ENCODE measurements at places on chromosomes 1 and 21. TPM values are rescaled to one million over a fixed set of nuclear protein-coding genes. Genes with fewer than 3 reads are reported as not detected.

NCAM2 gene
- total RNA-seq, result not detected

PCBP3 gene
- total RNA-seq, result 5.3 TPM

KCNC4 gene
- total RNA-seq, result 15.1 TPM

KRTAP13-2 gene
- not detected for total RNA-seq

PALMD gene
- not detected for total RNA-seq

EGLN1 gene
- 16.2 TPM for total RNA-seq

GRCh38 chr1:12677565-12677964 is 33.7 kb downstream of the AADACL4 start:
- no peaks in the 10 kb centered on the region for H3K4me1 ChIP-seq
- no peak overlapping the region for H3K27ac ChIP-seq
- DNase-seq, result no peak
- H3K4me3 ChIP-seq, result no peak overlapping the region

- no peaks in the 10 kb centered on the region for H3K4me1 ChIP-seq
- H3K27ac ChIP-seq, result no peak overlapping the region
- peaks cover 36% of the 10 kb centered on the region for H3K36me3 ChIP-seq
- H3K27me3 ChIP-seq, result no peaks in the 10 kb centered on the region
- no peak for DNase-seq
- no peak overlapping the region for H3K4me3 ChIP-seq
Measured at GRCh38 chr1:28560886-28561285, 8.0 kb downstream of the TRNAU1AP start.

DNA sequence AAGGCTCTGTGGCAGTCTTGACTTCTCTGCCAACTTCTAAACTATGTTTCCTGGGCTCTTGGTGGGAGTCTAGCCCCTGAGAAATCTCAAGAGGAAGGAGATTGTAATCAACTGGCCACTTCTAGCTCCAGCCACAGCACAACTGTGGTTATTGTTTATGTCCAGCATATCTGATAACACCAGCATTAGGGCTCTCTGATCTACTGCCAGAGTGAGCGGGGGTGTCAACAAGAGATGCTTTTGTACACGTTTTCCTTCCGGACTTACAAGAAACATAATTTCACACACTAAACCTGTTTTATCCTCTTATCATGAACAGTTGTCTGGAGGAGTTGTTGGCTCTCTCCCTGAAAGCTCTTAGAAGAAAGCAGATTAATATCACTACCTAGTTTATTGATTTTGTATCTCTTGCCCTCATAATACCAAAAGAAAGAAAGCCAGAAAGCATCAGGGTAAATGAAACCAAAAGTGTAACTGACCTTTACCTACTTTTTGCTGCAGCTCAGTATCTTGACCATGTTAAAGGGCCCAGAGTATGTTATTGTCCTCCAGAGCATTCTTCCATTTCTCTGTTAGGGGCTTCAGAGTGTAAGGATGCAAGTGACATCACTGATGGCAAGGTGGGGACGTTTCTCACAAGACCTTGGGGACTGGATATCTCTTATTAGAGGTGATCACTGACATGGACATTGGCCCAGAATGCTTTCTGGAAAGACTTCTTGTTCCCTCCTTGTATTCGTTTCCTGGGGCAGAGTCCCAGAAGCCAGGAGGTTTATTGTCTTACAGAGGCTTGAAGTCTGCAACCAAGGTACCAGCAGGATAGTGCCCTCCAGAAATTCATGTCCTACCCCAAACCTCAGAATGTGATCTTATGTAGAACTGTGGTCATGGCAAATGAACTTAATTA is 9.6 kb upstream of the SH2D1B start:
- no peak for DNase-seq
- peaks cover 16% of the 10 kb centered on the region for H3K27me3 ChIP-seq
- no peaks in the 10 kb centered on the region for H3K4me1 ChIP-seq
- H3K27ac ChIP-seq, result no peak overlapping the region
- no peaks in the 10 kb centered on the region for H3K36me3 ChIP-seq

- H3K4me3 ChIP-seq, result no peak overlapping the region
- peaks cover 12% of the 10 kb centered on the region for H3K4me1 ChIP-seq
- H3K27ac ChIP-seq, result no peak overlapping the region
- DNase-seq, result no peak
- no peaks in the 10 kb centered on the region for H3K36me3 ChIP-seq
Measured at GRCh38 chr1:226995365-226996332, 55.6 kb downstream of the COQ8A start.

DNA sequence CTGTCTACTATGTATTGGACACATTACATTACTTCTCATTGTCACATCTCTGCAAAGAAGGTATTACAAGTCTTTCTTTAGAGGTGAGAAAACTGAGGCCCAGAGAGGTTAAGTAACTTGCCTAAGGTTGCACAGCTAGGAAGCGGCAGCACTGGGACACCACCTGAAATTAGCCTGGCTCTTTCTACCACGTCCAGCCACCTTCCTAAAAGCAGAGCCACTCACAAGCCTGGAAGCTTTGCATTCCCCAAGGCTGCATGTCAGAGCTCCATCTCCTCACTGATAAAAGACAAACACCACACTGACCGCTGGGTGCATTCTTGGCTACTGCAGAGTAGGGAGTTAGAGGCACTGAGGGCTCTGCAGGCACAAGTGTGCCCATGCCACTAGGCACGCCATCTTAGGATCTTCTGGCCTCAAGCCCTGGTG is 2.4 kb downstream of the CD247 start:
- peaks cover 51% of the 10 kb centered on the region for H3K4me1 ChIP-seq
- peaks cover 44% of the 10 kb centered on the region for H3K36me3 ChIP-seq
- peak overlapping the region; percentile 88 for H3K4me3 ChIP-seq
- no peak for DNase-seq
- no peaks in the 10 kb centered on the region for H3K27me3 ChIP-seq

- H3K4me1 ChIP-seq, result peaks cover 17% of the 10 kb centered on the region
- H3K27me3 ChIP-seq, result no peaks in the 10 kb centered on the region
- H3K27ac ChIP-seq, result no peak overlapping the region
- DNase-seq, result no peak
- H3K36me3 ChIP-seq, result peaks cover 2% of the 10 kb centered on the region
Measured at GRCh38 chr1:77413541-77414335, 131.9 kb downstream of the AK5 start.

GRCh38 chr1:234529950-234530237 is 50.9 kb upstream of the TARBP1 start:
- no peak overlapping the region for H3K27ac ChIP-seq
- no peak for DNase-seq
- peaks cover 22% of the 10 kb centered on the region for H3K27me3 ChIP-seq
- H3K4me1 ChIP-seq, result peaks cover 4% of the 10 kb centered on the region

DNA sequence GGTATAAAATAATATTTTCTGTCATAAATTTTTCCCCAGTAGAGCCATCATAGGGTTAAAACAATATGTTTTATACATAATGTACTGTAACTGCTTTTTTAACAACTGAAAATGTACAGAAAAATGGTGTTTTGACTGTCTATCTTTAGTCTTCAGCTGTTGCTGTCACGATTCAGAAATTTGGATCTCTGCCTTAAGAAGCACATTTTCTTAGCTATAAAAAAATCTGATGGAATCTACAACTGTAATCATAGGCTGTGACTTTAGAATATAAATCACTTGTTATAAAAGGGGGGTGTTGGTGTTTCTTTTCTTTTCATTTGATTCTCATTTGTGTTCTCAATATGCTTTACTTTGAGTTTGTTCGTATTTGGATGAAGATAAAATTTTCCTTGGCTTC is 187.5 kb downstream of the PDE4B start:
- H3K4me3 ChIP-seq, result no peak overlapping the region
- H3K27ac ChIP-seq, result no peak overlapping the region
- peaks cover 3% of the 10 kb centered on the region for H3K36me3 ChIP-seq

DNA sequence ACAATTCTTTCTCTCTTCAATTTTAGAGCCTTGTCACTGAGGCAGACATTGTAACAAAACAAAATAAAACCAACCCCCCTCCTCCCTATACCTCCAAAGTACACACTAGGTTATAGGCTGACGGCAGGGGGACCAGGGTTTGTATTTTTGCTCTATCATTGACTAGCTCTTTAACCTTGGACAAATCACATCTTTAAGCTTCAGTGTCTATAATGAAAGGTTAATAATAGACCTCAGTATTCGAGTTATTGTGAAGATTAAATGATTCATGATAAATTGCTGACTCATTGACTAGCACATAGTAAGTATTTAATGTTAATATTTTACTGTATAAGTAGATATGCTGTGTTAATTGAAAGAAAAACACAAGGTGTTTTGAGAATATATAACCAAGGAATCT is 1267.6 kb upstream of the ADGRL2 start:
- H3K27me3 ChIP-seq, result no peaks in the 10 kb centered on the region
- no peak overlapping the region for H3K27ac ChIP-seq
- no peaks in the 10 kb centered on the region for H3K36me3 ChIP-seq
- DNase-seq, result no peak
- no peak overlapping the region for H3K4me3 ChIP-seq

- H3K36me3 ChIP-seq, result peaks cover 32% of the 10 kb centered on the region
- H3K27ac ChIP-seq, result peak overlapping the region; percentile 94
- H3K27me3 ChIP-seq, result no peaks in the 10 kb centered on the region
- peak overlapping the region; percentile 98 for H3K4me3 ChIP-seq
Measured at GRCh38 chr1:100353071-100353801, 930 bp downstream of the CDC14A start.
